ENCODE measurements at places on chromosomes 5 and 9.

DNA sequence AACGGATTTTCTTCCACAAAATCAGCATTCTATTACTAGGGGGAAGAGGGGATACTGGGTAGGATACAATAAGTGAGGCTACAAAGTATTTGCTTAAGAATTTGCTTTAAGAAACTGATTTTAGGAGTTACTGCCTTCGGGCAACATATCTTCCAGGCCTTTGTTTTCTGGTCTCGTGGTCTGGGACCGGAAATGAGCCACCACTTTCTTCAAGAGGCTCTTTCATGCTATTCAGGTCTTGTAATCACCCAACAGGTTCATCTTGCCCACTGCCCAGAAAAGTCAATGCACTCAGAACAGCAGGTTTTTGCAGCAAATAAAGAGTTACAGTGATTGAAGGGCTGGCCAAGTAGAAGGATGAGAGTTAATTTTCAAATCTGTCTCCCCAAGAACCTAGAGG, 6.6 kb upstream of the AOPEP start:
- DNase-seq: no peak

DNA sequence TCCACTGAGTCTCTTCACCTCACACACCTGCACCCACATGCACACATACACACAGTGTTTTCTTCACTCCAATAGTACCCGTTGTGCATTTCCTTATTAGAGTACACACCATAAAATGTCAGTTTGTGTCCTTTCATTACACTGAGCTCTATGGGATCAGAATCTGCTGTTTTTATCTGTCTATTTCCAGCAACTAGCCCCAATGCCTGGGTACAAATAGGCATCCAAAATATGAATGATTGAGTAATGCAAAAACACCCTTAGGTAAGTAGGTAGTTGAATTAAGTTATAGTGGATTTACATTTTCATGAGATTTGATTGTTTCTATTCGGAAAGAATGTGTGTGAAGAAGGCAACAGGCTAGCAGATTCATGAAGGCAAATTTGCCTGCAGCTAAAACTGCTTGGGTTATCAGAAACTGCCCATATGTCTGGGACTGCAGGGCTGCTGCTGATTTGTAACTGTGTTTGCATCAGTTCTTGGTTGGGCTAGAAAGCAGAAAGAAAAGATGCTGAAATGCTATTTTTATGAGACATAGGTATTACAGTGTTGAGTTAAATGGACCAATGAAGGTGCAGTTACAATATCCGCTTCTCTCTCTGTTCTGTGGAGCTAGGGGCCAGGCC, 26.9 kb downstream of the PPP3R2 start:
- DNase-seq: no peak

DNA sequence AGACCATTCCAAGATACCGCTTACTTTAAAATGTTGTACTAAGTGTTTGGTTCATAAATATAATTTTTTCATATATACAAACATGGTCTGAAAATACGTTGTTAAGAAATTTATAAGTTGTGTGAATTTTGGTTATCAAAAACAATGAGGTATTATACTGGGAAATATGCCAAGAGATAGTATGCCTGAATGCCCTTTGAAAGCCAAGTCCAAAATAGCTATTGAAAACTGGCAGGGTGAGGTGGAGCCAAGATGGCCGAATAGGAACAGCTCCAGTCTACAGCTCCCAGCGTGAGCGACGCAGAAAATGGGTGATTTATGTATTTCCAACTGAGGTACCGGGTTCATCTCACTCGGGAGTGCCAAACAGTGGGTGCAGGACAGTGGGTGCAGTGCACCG, 533.5 kb downstream of the ZNF608 start:
- no peak for DNase-seq

DNA sequence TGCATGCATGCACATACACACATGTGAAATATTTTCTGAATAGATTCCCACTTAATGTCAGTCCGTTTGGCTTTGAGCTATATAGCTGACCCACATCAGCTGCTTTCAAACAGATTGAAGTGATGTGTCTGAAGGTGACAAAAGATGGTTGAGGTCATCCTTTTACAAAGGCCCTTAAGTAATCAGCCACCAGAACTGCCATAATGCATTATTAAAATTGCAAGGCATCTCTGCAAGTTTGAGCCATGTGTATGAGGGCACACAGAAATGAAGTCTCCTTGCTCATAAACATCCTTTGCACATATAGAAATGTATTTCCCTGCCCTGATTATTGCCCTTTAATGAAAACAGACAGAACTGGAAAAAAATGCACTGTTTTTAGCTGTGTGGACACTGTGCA, 1043.0 kb upstream of the C9orf72 start:
- no peak for DNase-seq

DNA sequence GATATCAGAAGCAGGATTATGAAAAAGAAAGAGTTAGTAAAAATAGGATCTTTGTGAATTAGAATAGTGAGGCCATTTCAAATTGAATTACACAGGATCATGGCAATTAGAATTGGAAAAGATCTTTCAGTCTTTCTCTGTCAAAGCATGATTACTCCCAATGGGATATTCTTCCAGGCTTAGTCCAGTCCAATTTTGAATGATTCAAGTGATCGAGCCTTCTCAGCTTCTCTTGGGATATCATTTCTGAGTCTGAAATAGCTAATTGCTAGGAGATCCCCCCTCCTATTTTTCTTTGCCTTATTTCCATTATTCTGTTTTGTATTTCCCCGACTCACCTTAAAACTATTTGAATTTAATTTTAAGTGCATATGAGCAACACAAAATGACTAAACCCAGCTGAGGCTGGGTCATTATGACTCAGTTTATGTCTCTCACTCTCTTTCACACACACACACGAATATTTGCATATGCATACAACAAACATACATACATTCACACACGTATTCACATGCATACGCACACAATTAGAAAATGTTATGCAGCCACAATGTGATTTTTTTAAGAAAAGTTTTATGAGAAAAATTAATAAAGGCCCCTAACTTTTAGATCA, 34.8 kb upstream of the EFNA5 start:
- no peak for DNase-seq

- DNase-seq: no peak
These were observed 30.0 kb upstream of the ZNF366 start for GRCh38 chr5:72537166-72537565.

GRCh38 chr5:93929131-93929530, 187.7 kb upstream of the POU5F2 start:
- no peak for DNase-seq

GRCh38 chr5:120256376-120256775, 207.7 kb upstream of the PRR16 start:
- no peak for DNase-seq

DNA sequence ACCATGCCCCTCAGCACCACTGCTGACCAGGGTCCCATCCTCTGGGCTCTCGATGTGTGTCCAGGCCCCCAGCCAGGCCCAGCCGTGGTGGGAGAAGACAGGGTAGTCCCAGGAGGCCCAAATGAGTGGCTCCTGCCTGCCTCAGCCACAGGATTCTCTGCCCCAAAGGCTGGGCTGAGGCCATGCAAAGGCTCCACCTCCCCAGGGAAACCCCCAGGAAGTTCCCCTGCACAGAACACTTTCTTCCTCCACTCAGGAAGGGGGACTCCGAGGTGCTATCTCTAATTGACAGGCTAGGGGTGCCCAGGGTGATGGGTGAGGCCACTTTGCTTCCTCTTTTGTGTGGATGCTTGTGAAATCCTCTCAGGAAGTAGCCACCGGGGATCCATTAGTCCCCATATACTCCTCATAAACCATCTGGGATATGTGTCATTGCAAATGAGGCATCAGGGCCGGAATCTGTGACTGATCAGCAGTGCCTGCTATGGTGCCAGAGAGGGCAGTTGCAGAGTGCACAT, 23.1 kb upstream of the TDRD7 start:
- no peak for DNase-seq

DNA sequence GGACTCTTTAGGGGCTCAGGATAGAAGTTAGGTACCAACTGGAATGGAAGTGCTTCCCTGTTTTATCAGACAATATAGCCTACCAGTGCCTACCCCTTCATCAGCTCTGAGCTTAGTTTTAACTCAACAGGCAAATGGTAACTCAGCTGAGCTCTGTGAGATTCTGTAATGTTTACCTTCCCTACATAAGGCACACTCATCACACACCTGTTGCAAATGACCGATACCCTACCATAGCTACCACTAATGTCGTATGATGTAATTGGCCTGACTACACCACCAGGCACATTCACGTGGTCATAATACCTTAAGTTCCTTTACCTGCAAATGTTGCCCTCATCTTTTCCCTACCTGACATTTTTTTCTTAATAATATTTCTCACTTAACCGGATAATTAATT, 254.8 kb downstream of the ADGRV1 start:
- no peak for DNase-seq

- DNase-seq: no peak
These were observed 54.2 kb downstream of the PRELID2 start for GRCh38 chr5:145780982-145781381.

- no peak for DNase-seq
These were observed 62.6 kb upstream of the IER5L start for GRCh38 chr9:129240581-129241211.

GRCh38 chr9:137295238-137295811, 6.7 kb downstream of the NRARP start:
- peak; percentile 39 for DNase-seq

DNA sequence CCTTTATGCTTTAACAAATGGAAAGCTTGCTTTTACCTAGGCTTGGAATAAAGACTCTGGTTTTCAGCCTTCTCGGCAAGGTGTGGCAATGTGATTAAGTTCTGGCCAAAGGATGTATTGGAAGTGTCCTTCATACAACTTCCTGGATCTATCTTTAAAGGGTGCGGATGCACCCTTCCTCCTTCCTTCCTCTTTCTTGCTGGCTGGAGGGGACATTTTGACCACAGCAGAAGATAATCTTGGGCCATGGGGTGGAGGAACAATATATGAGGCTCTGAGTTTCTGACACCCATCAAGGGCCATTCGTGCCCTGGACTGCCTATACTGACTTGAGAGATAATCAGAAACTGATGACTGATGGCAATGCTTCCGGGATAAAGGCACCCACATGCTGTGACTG, 145.7 kb downstream of the ACER2 start:
- no peak for DNase-seq

GRCh38 chr9:117704024-117704575, at the start of gene TLR4:
Gene TLR4, plus strand, starts transcription at chr9:117704403. Its CDS starts 70 bp downstream, at chr9:117704473.
- no peak for DNase-seq

GRCh38 chr5:143244000-143244736, 159.3 kb downstream of the NR3C1 start:
- DNase-seq: no peak

- no peak for DNase-seq
These were observed 1.9 kb downstream of the DAPK1 start for GRCh38 chr9:87499424-87500017.

DNA sequence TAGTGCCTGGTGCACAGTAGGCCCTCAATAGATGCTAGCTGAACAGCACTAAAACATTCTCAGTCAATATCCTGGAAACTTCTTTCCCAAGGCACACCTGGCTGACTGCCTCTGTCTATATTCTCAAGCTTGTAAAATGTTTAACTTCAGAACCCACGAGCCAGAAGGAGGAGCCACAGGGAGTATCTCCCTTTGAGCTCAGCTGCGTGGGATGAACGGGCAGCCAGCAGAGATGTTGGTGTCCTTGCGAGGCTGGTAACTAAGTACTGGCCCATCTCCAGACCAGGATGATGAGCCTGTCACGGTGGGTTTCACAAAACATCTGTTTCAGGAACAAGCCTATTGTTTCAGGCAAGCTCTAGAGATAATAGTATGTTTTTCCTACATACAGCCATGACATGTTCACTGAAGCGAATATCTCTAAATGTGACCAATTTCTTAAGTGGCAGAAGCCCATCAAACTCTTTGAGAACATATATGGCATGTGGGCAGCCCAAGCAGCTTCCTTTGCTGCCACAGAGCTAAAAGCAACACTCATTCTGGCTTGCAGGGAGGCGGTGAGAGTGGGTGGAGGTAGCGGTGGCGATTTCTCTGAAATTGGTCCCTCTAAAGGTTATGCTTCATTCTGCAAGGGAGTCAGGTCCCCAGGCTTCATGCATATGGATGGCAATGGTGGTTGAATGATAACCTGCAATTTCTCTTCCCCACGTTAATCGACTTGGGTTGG, 206.2 kb downstream of the TTLL11 start:
- DNase-seq: no peak

DNA sequence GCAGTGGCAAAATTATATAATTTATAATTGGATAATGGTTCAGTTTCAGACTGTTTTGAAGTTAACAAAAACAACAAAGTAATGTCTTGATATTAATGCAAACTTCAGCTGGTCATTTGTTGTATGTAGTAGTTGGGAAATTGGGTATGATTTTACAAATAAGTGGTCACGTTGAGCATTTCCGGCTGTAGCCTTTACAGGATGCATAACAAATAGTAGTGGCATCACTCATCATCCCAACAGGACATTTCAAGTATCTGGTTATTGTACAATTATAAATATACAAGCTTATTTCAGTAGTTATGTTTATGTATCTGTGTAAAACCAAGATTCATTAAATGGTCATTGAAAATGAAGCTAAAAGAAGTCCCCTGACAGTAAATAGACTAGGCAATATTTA, 72.9 kb downstream of the SMIM15 start:
- DNase-seq: no peak

GRCh38 chr9:7105095-7105494, 347.3 kb downstream of the KDM4C start:
- DNase-seq: no peak

DNA sequence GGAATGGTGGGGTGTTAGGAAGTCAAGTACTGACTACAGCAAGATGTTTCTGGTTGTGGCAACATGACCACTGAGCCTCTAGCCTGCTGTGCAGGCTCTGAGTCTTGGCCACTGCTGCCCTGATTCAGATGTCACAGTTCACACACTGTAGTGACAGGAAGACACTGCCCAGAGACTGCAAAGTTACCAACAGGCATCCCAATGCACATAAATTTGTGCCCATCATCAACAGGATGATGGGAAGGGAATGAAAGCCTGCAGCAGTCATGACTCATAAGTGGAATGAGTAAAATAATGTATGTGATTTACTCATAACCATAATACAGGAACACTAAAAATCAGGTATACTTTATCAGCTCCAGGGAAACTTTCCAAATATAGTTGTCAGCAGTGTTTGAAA, 251.6 kb upstream of the HAPLN1 start:
- no peak for DNase-seq

DNA sequence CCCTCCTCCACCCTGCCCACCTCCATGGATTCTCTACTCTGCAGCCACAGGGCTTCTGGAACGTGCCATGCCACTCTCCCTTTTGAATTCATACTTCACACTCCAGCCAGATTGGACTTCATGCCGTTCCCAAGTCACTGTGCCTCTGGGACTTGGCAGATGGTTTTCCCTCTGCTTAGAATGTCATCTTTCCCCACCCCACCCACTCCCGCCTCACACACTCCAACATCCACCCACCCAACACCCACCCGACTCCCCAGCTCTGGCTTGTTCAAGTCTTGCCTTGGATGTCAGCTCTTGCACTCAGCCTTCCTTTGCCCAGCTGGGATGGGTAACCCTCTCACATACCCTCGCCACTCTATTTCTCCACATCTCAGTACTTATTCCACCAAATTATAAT, 142.1 kb upstream of the DHFR start:
- DNase-seq: no peak

Measured in activated T-helper 9 cell treated with anti-CD3 and anti-CD28 coated beads, Interleukin-2, amount 50 U/mL, for 16 hours (primary cell).